ENCODE measurements at places on chromosomes 2 and 18. TPM values are rescaled to one million over a fixed set of nuclear protein-coding genes. Genes with fewer than 3 reads are reported as not detected.

GRCh38 chr2:177161741-177162460 is 50.7 kb upstream of the HNRNPA3 start:
- peak; percentile 20 for DNase-seq

- no peak for DNase-seq
Observed at GRCh38 chr2:151228847-151229512, 32.7 kb downstream of the RBM43 start.

Gene TXNDC2
- not detected for total RNA-seq

Gene SERPINB12
- total RNA-seq: not detected

Gene ADD2
- 2.5 TPM for total RNA-seq

Measured in fibroblast of lung (primary cell).